ENCODE measurements at places on chromosomes 5 and 9.
A peak's percentile ranks its signal among the peaks of the same experiment; 100 is the strongest.

DNA sequence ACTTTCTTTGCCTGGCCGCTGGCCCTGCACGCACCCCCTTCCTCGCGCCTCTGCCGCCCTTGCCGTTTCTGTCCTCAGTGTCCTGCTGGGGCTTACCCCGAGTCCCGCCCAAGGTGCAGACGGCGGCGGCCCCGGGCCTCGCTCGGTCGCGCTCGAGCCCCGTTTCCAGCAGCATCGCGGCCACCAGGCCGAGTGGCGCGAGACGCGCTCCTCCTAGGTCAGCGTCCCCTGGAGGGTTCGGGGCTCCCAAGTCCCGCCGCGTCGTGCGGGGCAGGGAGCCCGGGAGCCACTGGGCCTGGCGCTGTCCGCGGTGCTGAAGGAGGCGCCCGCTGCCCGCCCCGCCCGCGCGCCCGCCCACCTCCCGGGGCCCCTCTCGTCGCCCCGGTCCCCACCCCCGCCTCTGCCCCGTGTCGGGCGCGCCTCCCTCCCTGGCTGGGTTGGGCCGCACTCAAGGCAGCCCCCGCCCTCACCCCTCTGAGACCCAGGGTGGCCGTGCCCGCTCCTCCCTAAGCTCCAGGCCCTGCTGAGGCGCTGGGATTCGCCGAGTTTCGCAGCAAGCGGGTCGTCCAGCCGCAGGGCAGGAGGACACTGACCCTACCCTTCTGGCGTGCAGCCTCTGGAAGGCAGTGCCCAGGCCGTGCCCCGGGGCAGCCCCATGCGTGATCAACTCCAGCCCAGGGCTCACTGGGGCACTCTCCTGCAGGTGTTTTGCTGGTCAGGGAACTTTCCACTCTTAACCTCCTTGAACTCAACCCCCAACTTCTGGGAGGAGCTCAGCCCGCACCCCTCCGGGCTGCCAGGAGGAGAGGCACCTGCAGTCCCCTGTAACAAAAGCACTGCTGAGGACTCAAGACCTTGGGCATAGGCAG, at the start of gene LHX3:
Gene LHX3, minus strand, starts transcription at position 291 of the 869 bp plus-strand sequence. Its CDS starts 116 bp downstream, at position 175.
- no peak for DNase-seq

GRCh38 chr9:87590996-87591395, 93.3 kb downstream of the DAPK1 start:
- DNase-seq: no peak

GRCh38 chr5:147234825-147235635, at the start of gene STK32A:
TSS of gene STK32A (plus strand) at chr5:147235026. CDS start at chr5:147239635, 4,609 bp downstream.
- DNase-seq: peak; percentile 2

- no peak for DNase-seq
These were observed 47.3 kb upstream of the CDKN2B start for GRCh38 chr9:22056402-22056801.

DNA sequence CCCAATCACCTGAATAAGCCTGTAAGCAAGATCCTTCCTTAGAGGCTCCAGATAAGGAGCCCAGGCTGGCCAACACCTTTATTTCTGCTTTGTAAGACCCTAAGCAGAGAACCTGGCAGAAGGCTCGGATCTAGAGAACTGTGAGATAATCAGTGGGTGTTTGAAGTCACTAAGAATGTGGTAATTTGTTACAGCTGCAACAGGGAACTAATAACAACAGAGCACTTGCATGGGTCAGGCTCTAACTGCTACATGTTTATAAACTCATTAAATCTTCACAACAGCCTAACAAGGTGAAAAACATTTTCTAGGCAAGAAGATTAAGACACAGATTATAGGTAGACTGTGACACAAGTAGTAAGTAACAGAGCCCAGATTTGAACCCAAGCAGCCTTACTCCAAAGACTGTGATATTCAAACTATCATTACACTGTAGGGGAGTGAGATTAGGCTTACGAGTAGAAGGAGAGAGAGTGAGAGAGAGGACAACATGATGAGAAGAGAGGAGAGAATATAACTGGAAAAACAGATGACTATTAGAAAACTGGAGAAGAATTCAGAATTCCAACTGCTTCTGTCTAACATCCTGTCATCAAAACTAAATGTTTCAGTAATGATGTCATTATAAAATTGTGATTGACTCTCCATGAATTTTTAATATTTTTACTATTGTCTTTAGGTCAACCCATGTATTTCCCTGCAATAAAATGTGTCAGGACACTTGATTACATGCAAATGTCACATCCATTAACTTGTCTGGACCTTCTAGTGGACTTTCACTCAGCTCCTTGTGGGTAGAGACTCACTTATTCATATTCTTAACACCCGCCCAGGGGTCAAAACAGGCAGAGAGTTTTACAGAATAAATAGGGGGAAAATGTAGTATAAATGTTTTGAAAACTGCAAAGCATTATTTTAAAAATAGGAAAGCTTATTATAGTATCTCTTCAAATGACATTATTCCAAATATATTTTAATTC, 290.9 kb upstream of the RGMB start:
- DNase-seq: no peak

GRCh38 chr5:96374653-96375052, 58.4 kb downstream of the PCSK1 start:
- no peak for DNase-seq

GRCh38 chr5:135154197-135154596, 120.2 kb upstream of the PITX1 start:
- no peak for DNase-seq

- DNase-seq: no peak
These were observed 19.3 kb downstream of the SLC6A7 start for GRCh38 chr5:150209099-150209635.

DNA sequence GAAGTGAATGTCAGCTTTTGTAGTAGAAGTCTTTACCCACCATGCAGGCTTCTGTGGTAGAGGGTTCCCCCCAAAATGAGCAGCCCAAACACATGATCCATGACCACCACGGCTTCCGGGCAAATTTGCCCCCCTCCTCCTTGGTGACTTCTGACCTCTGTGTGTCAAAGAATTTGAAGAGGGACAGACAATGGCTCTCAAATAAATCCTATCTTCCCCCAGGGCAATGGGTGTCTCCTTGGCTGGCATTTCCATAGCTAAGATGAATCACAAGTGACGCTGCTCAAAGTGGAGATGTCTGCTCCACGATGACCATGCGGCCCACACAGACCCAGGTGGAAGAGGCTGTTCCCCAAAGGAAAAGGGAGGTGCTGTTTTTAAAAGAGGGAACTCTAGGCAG, 30.2 kb upstream of the BOD1 start:
- no peak for DNase-seq

DNA sequence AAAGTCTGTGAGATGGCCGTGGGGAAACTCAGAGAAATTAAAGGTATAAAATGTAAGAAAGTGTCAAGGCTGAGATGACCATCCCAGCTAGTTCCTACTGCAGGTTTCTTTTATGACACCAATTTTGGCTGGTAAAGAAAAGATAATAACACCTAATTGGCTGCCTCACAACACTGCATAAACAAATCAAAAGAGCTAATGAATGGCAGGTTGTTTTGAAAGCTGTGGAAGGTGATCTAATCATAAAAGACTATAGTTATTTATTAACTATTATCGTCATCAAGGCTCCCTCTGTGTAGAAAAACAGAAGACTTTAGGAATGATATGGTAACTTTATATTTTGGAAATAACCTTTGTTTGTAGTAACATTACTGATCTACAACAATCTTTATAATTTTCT, 3.5 kb upstream of the SPINK5 start:
- no peak for DNase-seq

GRCh38 chr5:68565427-68565826, 349.9 kb downstream of the PIK3R1 start:
- no peak for DNase-seq

GRCh38 chr9:95126739-95127138, 190.8 kb downstream of the FANCC start:
- DNase-seq: no peak

- no peak for DNase-seq
These were observed 40.9 kb upstream of the SLC25A51 start for GRCh38 chr9:37944671-37945481.

- no peak for DNase-seq
These were observed 25.4 kb downstream of the ADAMTS16 start for GRCh38 chr5:5165541-5166002.

DNA sequence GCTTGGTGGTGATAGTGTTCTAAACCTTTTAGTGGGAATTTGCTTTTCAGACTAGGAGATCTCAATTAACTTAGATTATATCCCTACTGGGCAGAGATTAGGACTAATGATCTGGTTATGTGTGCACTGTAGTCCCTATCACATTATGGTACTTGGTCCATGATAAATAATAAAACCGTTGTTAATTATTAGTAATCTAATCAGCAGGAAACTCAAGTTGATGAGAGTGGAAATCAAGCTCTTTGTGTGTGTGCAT, 262.3 kb downstream of the ARHGAP26 start:
- DNase-seq: no peak

DNA sequence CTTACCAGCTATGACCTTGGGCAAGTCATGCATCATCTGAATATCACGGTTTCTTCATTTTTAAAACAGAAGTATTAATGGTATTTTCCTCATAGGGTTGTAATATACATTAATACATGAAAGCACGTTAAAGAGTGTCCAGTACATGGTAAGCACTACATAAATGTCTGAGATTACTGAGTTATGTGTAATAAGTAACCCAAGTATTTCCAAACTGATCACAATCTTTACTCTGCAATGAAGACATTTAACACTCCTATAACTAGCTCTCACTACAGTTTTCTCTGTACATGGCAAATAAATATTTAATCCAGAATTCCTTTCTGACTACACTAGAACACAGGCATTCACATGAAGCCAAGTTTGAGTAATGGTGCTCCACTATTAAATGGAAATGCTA, 4.0 kb downstream of the GLDC start:
- no peak for DNase-seq

DNA sequence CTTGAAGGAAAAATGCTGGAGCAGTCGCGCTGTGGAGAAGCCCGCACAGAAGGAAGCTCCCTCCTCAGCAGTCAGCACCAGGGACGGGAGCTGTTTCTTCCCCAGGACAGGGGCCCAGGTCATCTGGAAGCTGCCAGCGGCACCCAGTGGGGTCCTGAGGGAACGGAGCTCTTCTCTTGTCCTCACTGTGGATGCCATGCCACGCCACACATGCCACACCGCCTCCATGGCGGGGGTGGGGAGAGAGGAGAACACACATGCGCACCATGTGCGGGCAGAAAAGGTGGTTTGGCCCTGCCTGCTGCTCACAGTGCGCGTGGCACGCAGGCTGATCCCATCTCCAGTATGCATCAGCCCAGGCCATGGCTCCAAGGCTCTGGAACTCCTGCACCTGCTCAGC, 41.7 kb upstream of the ZNF354B start:
- no peak for DNase-seq

- no peak for DNase-seq
These were observed 242.1 kb upstream of the DAPK1 start for GRCh38 chr9:87255431-87256155.

DNA sequence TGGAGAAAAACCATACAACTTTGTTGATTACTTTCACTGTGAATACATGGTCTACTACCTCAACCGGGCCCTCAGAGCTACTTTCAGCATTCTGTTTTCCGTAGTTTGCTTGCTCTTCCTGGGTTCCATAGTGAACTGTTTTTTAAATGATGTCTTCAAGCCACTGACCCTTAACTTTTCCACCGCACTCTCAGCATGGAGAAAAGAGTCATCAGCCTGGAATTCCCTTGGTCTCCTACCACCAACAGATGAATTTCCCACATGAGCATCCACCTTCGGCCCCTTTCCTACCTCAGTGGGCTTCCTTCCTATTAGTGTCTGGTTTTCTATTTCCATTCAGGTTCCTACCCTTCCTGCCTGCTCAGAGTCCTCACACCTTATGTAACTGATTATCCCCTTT, 135.9 kb upstream of the ADAMTSL1 start:
- no peak for DNase-seq

- no peak for DNase-seq
These were observed 308.3 kb downstream of the SLIT3 start for GRCh38 chr5:168992687-168993086.

DNA sequence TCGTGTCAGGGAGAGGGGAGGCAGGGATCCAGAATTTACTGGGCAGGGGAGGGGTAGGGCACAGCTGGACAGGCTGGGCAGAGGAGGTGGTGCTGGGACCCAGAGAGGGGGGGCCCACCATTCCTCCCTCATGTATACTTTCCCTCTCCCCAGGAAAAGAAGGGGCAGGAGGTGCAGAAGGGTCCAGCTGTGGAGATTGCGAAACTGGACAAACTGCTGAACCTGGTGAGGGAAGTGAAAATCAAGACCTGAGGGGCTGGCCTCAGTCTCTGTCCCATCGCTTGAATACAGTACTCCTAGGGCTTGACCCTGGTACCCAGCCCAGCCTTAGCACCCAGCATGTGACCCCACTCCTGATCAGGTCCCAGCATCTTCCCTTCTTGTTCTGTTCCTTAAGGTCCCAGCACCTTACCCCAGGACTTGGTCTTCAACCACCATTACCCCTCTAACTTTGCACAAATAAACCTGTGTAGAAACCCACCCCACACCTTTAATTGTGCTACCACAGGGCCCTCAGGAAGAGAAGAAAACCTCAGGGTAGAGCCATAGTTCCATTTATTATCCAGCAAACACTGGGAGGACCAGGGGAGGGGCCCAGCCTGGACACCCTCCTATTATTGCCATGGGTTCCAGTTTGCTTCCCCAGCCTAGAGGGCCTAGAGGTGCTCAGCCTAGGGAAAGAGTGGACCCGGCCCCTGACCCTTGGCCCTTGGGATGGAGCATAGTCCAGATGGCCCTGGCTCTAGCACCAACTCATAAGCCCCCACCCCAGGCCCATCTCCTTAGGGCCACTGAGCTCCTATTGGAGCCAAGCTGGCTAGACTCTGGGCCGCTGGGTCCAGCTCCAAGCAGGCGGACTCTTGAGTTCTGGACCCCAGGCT, 2.0 kb downstream of the ENHO start:
- no peak for DNase-seq

DNA sequence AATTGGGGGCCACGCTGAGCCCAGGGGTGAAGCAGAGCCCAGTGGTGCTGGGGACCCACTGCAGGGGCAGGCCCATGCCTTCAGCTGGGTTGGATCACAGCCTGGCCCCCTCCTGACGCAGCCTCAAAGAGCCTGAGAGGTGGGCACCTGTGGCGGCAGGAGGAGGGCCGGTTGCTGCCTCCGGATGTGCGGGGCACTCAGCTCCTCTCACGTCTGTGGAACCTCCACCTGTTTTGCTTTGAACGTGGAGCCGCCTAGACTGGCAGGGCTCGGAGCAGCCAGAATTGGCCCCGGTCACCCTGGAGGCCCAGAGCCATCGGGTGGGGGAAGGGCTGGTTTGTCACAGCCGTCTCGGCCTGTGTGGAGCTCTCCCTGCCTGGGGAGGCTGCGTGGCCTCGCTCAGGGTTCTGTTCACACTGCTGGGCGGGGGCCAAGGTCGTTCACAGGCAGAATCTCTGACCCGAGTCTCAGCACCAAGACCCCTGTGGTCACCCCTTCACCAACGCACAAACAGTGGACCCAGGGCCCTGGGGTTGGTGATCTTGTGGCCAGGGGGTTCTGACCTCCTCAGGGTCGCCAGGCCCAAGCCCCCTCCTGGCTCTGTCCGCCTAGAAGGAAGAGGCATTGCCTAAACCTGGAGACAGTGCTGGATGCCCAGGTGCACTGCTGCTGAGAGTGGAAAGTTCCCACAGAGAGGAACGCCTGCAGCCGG, 9.2 kb upstream of the SLC9A3 start:
- no peak for DNase-seq

DNA sequence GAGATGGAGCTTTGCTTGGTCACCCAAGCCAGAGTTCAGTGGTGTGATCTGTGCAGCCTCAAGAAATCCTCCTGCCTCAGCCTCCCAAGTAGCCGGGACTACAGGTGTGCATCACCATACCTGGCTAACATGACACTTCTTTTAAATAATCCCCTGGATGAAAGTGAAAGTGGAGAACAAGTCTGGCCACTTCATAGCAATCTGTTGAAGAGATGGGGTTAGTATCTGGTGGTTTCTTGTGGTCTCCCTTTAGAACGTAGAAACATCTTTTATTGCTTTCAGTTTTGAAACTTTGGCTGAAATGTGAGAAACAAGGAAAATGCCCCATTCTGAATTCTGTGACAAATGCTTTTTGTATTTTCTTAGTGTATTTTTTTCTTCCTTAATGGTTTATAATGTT, 452.5 kb upstream of the RIOK2 start:
- DNase-seq: no peak
